ENCODE measurements at places on chromosomes 4 and X.

DNA sequence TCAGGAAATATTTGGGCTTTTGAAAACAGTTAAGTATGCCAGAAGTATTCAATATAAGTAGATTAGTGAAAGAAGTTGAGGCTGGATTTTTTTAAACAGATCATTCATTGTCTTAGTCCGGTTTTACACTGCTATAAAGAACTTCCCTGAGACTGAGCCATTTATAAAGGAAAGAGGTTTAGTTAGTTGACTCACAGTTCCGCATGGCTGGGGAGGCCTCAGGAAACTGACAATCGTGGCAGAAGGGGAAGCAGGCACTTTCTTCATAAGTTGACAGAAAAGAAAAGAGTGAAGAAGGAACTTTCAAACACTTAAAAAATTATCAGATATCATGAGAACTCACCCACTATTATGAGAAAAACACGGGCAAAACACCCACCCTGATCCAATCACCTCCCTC is 31.1 kb upstream of the CYLC1 start:
- no peak for DNase-seq

GRCh38 chrX:134236626-134237614 is at the start of gene CCDC160:
Gene CCDC160 (plus strand): TSS chrX:134237182. CDS start chrX:134244801, 7,619 bp downstream.
- DNase-seq: no peak

DNA sequence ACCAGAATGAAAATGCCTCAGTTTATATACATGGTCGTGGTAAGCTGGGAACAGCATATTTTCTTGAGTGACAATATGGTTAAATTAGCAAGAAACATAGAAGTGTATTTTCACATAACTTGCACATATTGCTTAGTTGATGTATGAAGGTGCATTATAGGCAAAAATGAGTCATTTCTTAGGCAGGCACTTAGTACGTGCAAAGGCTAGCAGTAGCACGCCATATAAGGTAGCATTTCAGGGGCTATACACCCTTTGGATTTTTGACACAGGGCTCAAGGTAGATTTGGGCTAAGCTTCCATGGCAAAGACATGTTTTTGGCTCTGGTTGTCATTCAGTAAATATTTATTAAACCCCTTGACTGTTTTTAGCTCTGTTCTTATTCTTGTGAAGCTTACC is 33.1 kb downstream of the PCDH7 start:
- DNase-seq: no peak

DNA sequence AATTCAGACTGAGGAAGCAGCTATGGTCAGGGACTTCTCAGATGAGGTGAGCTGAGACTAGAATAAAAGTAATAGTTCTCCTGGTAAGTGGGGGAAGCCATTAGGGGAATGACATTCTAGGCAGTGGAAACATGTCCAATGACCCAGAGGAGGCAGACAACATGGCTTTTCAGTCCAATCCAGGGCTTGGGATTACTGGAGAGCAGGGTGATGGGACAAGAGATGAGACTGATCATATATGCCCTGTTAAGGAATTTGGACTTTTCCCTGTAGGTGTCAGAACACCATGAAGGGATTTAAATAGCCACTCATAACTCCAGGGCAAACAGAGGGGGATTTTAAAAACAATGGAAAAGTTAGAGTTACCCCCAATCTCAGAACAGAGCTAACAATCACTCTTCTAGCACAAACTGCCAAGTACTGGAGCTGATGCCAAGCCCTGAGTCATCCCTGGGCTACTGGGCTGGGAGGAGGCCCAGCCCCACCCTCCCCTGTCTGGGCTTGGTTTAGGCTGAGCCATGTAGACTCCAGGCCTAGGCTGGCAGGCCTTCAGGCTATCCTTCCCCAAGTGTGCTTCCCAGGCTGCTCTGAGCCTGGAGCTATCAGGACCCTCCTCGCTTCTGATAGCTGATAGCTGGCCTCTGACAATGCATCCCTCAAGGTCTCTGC is 22.7 kb upstream of the MSN start:
- DNase-seq: peak; percentile 19

DNA sequence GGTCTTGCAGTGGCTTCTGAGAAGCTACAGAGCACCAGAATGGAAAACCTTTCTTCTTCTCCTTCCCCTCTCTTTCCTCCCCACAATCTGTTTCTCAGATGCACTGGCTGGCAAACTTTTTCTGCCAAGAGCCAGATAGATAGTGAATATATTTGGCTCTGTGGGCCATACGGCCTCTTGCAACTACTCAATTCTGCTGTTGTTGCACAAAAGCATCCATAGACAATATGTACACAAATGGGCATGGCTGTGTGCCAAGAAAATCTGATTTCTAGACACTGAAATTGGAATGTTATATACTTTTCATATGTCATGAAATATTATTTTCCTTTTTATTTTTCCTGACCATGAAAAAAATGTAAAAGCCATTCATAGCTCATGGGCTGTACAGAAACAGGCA is 3.1 kb downstream of the PHEX start:
- DNase-seq: no peak
